Smooth muscle cell of the pulmonary artery (primary cell): ENCODE measurements at places on chromosomes 3 and 15. TPM values are rescaled to one million over a fixed set of nuclear protein-coding genes. Genes with fewer than 3 reads are reported as not detected.

The LRRC34 gene
- 1.3 and 1.8 TPM in 2 replicates for total RNA-seq

The SUSD5 gene
- 8.4 and 13.7 TPM in 2 replicates for total RNA-seq

The CATSPER2 gene
- 1.3 and 2.0 TPM in 2 replicates for total RNA-seq

The BBX gene
- total RNA-seq = 83.9 and 105 TPM in 2 replicates

The CTXN2 gene
- not detected in 2 replicates for total RNA-seq

The TMEM45A gene
- total RNA-seq = 92.2 and 160 TPM in 2 replicates

The HESX1 gene
- 0.17 TPM in 1 of 2 replicates, not detected in the other for total RNA-seq

The PPP4R2 gene
- 52.3 and 64.7 TPM in 2 replicates for total RNA-seq
